ENCODE measurements at places on chromosomes 16 and 17. TPM values are rescaled to one million over a fixed set of nuclear protein-coding genes. Genes with fewer than 3 reads are reported as not detected.
A peak's percentile ranks its signal among the peaks of the same experiment; 100 is the strongest.

DNA sequence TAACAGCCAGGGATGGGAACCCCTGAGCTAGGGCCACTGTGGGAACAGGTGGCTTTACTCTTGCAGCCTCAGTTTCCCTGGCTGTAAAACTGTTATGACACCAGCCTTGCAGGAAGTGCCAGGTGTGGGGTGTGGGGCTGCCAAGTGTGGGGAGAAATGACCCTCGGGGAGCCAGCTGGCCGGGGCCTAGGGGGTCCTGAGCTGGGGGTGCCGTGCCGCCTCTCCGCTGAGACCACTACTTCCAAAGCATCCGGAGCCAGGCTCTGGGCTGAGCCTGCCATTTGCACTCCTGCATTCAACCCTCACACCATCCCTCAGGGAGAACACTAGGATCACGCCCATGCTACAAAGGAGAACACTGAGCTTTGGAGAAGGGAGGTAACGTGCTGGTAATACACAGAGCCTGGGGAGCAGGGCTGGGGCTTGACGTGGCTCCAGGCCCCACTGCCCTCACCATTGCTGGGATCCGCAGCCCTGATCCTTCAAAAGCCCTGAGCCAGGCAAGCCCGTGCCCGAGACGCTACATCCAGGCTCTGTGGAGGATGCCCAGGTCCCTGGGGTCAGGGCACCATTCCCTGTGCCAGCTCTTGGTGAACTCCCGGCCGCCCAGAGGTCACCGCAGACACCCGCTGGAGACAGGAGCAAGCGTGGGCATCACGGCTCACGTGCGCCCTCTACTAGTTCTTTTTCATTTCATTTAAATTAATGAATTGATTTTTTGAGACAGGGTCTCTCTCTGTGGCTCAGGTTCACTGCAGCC, 28.8 kb upstream of the GINS2 start:
- peak; percentile 47 for DNase-seq

- no peak for DNase-seq
Observed at GRCh38 chr16:87216148-87216840, 100.9 kb downstream of the C16orf95 start.

- DNase-seq, result peak; percentile 96
Observed at GRCh38 chr16:667780-668518, at the start of gene RHOT2. Gene RHOT2, plus strand, starts transcription at chr16:668132. Its CDS starts 68 bp downstream, at chr16:668200.

The TBC1D3H gene
- not detected for total RNA-seq

Measured in MG63 (cell line).